ENCODE measurements at places on chromosomes 1 and 21. TPM values are rescaled to one million over a fixed set of nuclear protein-coding genes. Genes with fewer than 3 reads are reported as not detected.

Gene DEPDC1
- total RNA-seq: 4.6 TPM

Gene MYCL
- 0.38 TPM for total RNA-seq

Gene CCDC185
- not detected for total RNA-seq

Gene TEX38
- total RNA-seq: not detected

Gene FCRL2
- total RNA-seq: not detected

Gene OR10J5
- total RNA-seq: not detected

Gene FCN3
- total RNA-seq: not detected

Gene COL6A2
- total RNA-seq: 46.0 TPM

Gene GFI1
- total RNA-seq: not detected

Gene CD247
- under 0.01 TPM for total RNA-seq

Gene UBXN10
- total RNA-seq: not detected

Gene BARHL2
- not detected for total RNA-seq

Gene SERPINC1
- total RNA-seq: not detected

Gene SMIM1
- 0.51 TPM for total RNA-seq

Gene SPATA46
- total RNA-seq: not detected

Gene PADI2
- total RNA-seq: under 0.01 TPM

Gene CHI3L2
- total RNA-seq: not detected

Gene RAB42
- total RNA-seq: 5.6 TPM

Gene TMPRSS3
- under 0.01 TPM for total RNA-seq

Gene SEMA4A
- 0.51 TPM for total RNA-seq
